ENCODE measurements at places on chromosomes 12 and 14. TPM values are rescaled to one million over a fixed set of nuclear protein-coding genes. Genes with fewer than 3 reads are reported as not detected.

DNA sequence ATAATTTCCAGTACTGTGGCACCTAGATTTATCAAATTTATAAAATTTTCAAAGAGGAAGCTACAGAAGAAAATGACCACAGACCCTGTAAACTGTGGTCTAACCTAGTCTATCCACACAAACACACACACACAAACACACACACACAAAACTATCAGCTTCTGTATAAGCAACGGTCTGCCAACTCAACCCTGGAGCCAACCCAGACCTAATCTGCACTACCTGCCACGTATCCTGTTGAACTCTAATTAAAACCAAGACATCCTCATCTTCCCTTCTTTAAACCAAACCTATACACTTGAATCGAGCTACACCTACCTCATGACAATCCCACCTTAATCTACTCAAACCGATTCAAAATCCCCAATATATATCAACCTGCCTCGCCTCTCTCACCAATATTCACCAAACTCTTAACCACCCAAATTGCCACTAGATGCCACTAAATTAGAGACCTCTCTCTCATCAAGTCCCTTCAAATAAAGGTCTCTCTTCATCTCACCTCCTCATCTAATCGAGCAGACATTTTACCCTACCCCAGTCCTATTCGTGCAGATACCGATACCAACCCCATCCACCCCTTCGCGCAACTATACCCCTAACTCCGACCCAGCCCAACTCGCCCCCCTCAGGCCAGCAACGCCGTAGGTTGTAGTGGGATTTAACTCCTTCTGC, 808 bp downstream of the ACIN1 start:
- DNase-seq, result no peak

- DNase-seq, result no peak
Observed at GRCh38 chr12:53988541-53989226, 3.7 kb downstream of the HOXC10 start.

The SLC25A47 gene
- not detected for total RNA-seq

The COX8C gene
- total RNA-seq, result not detected

All from Panc1 (cell line).